SHP77 treated with DMSO at 0.1 percent for 48 hours (cell line): ENCODE measurements at places on chromosomes 12 and 14.

DNA sequence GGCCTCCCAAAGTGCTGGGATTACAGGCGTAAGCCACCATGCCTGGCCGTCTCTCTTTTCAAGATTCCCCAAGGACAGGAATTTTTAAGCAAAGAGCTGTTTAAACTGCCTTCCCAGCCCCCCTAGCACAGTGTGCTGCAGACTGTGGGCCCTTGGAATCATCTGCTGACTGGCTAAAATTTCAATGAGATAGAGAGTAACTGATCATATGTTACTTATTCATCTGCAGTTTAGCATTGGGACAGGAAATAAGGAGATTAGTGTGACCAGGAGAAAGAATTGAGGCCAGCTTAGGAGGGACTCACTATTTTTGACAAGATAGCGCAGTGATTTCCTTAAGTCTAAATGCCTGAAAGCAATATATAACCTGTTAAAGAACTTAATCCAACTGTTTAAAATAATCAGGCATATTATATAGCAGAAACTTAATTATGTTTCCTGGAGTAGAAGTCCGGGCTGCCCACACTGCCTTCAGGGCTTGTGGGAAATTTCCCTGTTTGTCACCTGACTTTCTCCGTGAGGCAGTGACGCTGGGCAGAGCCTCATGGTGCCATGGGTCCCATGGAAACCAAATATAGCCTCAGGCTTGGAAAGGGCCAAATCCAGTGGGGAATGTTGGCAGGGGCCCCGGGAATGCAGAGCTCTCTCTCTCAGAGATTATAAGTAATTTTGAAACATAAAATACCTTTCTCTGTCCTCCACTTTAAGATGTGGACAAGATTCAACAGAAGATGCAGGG lies 22.8 kb upstream of the CEBPE start:
- no peak for DNase-seq

GRCh38 chr14:106670011-106670410 lies 1143.6 kb downstream of the TMEM121 start:
- no peak for DNase-seq

DNA sequence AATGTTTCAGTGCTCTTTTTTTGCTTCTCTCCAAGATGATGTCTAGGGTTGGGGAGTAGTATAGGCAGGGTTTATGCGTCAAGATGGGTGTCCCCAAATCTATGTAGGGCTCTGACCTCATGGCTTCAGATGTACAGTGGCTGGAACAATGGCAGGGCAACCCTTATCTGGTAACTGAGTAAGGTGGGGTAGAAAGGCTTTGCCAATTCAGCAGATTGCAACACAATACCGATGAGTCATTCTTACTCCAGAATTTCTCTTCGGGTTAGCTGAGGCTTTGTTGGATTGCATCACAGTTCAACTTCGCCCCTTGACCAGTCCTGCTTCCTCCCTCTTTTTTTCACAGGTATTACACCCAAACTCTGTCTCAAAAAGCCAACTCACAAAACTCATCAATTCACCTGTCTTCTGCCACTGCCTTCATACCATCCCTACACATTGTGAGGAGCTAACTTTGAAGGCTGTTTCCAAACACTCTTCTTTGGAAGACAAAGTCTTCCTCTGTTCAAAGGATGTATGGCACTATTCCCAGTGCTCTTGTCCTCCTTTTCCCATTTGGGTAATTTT lies 190.2 kb upstream of the CNOT2 start:
- no peak for DNase-seq

DNA sequence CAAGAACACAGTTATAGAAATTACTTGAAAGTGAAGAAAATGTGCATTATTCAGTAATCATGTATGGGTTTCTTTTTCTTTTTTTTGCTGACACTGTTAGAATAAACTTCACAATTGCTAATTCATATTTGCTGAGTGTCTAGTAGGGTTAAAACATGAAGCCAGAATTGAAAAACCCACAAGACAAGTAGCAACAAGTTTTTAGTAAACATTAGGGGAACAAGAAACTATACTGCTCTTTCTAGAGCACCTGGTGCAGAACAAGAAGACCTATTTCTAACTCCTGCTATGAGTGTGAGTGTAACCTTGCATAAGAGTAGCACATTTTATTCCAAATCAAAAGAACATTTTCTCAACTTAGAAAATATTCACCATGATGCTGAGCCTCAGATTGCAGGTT lies 83.2 kb downstream of the ITPR2 start:
- DNase-seq, result no peak

- no peak for DNase-seq
Measured at GRCh38 chr12:51971679-51972421, 20.4 kb downstream of the ACVR1B start.

- DNase-seq, result no peak
Measured at GRCh38 chr12:66885115-66885875, 206.4 kb upstream of the GRIP1 start.

- no peak for DNase-seq
Measured at GRCh38 chr14:64591809-64592208, 42.0 kb downstream of the PPP1R36 start.

DNA sequence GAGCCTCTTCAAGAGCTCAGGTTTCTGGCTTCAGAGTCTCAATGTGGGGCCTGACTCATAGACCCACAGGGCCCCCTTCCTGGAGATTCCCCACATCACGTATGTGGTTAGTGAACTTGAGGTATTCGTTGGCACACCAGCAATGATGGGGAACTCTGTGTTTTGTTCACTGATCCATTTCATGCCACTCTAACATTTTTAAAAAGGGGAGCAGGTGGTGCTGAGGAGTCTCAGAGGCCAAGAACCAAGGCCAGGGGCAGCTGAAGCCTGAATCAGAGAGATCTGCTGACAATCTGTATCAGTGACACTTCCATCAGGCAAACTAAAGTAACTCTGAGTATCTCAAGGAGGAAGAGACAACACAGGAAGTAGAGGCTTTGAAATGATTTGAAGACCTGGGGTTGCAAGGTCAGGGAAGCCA lies 323.4 kb downstream of the VRK1 start:
- DNase-seq, result no peak

GRCh38 chr14:101246894-101247841 lies 314.1 kb upstream of the DIO3 start:
- no peak for DNase-seq
